T-helper 17 cell (primary cell): ENCODE measurements at places on chromosomes 7 and 10.

GRCh38 chr7:143003393-143004051 is 23.4 kb downstream of the OR9A2 start:
- no peak for DNase-seq

DNA sequence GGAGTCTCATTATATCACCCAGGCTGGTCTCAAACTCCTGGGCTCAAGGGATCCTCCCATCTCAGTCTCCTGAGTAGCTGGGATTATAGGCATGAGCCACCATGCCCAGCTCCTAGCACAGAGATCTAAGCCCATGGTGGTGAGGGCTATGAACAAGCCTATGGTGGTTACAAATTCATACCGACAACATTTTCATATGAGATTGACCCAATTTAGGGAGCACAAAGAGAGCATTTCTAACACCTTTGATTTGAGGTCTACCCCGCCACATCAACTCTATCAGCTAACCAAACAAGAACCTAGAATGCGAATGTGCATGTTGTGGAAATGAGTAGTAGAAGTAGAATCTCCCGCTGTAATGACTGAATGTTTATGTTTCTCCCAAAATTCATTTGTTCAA is 14.2 kb upstream of the PRF1 start:
- no peak for DNase-seq

GRCh38 chr10:132939957-132940790 is 2.2 kb downstream of the CFAP46 start:
- no peak for DNase-seq

GRCh38 chr10:101829561-101830315 is 11.5 kb upstream of the OGA start:
- peak; percentile 72 for DNase-seq

GRCh38 chr7:146788008-146788407 is 671.4 kb downstream of the CNTNAP2 start:
- DNase-seq: no peak

DNA sequence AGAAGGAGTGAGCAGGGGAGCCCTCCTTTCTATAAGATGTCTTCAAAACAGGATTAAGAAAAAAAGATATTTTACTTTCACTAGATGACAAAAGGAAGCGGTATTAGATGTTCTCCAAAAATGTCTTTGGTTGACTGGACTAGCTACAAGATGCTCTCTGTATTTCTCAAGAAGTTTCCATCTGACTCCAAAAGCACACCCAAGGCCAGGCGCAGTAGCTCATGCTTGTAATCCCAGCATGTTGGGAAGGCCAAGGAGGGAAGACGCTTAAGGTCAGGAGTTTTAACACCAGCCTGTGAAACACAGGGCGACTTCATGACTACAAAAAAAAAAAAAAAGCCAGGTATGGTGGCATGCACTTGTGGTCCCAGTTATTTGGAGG is 84.5 kb downstream of the PIP4K2A start:
- no peak for DNase-seq
